ENCODE measurements at places on chromosomes 1 and 21.

- no peak for DNase-seq
Measured at GRCh38 chr1:164901031-164901430, 342.0 kb downstream of the PBX1 start.

DNA sequence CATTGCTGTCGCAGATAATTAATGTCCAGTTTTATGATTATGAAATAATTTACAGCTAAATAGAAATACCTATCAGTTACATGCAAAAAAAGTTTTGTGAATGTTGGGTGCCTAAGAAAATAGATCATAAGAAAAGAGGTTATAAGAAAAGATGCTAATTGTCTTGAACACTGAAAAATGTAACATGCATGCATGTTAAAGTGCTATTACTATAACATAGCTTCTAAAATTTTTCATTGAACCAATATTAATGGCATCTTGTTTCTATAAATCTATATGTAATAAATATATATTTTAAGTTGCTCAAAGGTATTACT lies 35.5 kb upstream of the SCYL3 start:
- DNase-seq, result no peak

GRCh38 chr1:6491480-6491962 lies at the start of gene PLEKHG5:
TSS of gene PLEKHG5 (minus strand) at chr1:6491667. CDS start at chr1:6477571, 14,096 bp downstream.
- DNase-seq, result no peak

GRCh38 chr21:43325968-43326715 lies 100.8 kb downstream of the SIK1 start:
- DNase-seq, result no peak

GRCh38 chr1:198185146-198185545 lies 28.3 kb downstream of the NEK7 start:
- no peak for DNase-seq

DNA sequence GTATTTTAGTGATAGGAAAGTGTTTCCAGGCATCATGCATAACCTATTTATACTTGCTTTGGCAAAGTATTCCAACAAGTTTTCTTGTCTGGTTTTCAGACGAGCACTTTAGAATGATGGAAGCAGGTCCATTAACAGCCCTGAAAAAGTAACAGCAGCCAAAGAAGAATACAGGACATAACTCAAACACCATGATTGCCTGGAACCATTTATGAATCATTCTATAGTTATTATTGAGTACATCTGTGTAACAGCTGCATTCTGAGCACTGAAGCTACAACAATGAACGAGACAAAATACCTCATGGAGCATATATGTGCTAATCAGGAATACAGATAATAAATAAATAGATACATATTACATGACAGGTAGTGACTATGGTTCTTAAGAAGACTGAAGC lies 12.6 kb downstream of the IL10RB start:
- DNase-seq, result no peak

DNA sequence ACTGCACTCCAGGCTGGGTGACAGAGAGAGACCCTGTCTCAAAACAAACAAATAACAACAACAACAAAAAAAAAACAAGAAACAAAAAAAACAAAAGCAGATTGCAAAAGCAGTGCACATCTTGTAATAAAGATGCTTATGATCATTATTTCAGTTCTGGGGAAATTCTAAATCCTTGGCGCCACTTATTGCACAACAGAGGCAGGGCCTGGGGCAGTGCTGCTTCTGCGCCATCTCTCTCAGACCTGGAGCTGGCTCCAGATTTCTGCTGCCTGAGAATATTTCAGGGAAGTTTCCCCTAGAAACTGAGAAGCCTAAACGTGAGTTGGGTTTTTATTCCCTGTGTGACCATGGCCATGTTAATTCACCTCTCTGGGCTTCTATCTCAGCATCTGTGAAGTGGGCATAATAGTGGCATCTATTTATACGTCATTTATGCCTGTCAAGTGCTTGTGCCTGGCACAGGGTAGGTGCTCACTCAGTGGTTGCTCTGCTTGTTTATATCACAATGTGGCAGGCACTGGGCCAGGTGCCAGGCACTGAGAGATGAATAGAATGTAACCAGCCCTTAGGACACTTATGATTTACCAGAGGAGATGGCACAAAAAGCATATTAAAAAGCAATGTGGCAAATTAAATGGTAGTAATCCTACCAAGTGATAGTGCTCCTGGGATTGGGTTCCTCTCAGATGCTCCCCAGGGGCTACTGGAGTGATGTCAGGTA lies 67.9 kb downstream of the MDM4 start:
- DNase-seq, result no peak

DNA sequence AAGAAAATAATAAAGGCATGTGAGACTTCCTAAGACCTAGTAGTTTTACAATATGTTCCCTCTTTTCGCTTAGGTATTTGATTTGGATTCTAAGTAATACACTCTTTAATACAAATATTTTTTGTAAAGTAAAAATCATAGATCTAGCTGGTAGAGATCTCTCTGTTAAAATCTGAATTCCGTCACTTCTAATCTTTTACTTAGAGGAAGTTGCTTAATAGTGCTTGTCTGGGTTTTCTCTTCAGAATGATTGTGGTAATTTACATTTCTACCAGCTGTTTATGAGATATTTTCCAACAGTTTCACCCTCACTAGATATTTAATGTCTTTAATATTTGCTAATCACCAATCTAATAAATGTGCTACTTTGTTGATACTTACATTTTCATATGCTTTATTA lies 23.3 kb downstream of the RBM11 start:
- no peak for DNase-seq

- no peak for DNase-seq
Measured at GRCh38 chr21:43203591-43203990, 34.8 kb downstream of the CRYAA start.

DNA sequence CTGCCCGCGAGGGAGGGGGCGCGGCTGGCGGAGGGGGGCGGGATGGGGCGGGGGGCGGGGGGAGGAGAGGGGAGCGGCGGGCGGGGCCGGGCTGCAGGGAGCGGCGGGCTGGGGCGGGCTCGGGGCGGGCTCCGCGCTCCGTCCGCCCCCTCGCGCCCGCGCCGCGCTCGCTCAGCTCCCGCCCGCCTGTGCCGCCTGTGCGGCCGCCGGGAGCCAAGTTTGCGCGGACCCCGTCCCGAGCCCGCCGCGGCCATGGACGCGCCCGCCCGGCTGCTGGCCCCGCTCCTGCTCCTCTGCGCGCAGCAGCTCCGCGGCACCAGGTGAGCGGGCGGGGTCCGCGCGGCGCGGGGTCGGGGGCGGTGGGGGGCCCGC lies at the start of gene GABRD:
Gene GABRD (plus strand): TSS at position 174 of the 372 bp plus-strand sequence. CDS start 79 bp downstream, at position 253.
- no peak for DNase-seq

Data from CD4-positive, alpha-beta T cell treated with Interleukin-6 at 100 ng/mL for 8 hours (primary cell).